HCT116 (cell line): ENCODE measurements at places on chromosomes 16 and 17. TPM values are rescaled to one million over a fixed set of nuclear protein-coding genes. Genes with fewer than 3 reads are reported as not detected.

TAC4 gene
- total RNA-seq: not detected

SOST gene
- total RNA-seq: not detected

AOC2 gene
- 8.0 TPM for total RNA-seq

ALOX12 gene
- not detected for total RNA-seq

GRCh38 chr16:19689342-19689741 lies 28.7 kb downstream of the KNOP1 start:
- DNase-seq: no peak

DNA sequence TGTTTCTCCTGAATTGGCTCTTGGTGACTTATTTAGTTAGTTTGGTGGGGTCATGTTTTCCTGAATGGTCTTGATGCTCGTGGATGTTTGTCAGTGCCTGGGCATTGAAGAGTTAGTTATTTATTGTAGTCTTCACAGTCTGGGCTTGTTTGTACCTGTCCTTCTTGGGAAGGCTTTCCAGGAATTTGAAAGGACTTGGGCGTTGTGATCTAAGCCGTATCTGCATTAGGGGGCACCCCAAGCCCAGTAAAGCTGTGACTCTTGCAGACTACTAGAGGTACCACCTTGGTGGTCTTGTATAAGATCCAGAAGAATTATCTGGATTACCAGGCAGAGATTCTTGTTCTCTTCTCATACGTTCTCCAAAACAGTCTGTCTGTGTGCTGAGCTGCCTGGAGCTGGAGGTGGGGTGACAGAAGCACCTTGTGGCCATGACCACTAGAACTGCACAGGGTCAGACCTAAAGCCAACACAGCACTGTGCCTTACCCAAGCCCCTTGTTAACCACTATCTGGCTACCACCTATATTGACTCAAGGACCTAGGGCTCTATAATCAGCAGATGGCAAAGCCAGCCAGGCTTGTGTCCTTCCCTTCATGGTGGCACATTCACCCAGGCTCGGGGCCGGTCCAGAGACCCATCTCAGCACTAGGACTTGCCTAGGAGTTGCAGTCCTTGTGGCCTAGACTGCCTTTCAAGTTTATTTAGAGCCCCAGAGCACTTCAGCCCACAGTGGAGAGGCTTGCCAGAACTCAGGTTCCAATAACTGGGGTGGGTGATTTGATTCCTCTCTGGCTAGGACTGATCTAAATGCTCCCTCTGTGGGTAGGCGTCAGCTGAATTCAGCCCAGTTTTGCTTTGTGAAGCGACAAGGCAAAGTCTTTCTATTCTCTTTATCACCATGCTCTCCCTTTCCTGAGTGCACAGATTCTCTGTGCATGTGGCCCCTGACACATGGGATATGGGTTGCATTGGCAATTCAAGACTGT lies 11.0 kb downstream of the RNF135 start:
- DNase-seq: no peak

DNA sequence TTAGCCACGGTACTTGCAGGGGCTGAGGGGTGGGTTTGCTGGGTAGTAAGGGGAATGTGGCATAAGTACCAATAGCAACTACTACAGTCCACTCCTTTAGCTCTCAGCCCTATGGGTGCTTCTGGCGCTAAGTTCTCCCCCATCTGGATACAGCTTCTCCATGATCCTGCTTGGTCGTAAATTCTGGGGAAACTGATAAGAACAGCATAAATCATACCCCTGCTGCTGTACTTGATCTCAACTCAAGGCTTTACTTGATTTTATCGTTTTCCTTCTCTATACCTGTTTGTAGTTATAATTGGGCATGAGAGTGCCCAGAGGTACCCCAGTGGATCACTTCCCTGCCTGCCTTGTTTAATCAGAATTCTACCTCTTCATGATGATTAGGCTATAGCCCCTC lies 331.4 kb downstream of the PMP22 start:
- DNase-seq: no peak

- no peak for DNase-seq
Measured at GRCh38 chr17:66152756-66153155, 39.2 kb downstream of the CEP112 start.

- DNase-seq: no peak
Measured at GRCh38 chr16:69894676-69895075, 56.5 kb upstream of the CLEC18A start.

DNA sequence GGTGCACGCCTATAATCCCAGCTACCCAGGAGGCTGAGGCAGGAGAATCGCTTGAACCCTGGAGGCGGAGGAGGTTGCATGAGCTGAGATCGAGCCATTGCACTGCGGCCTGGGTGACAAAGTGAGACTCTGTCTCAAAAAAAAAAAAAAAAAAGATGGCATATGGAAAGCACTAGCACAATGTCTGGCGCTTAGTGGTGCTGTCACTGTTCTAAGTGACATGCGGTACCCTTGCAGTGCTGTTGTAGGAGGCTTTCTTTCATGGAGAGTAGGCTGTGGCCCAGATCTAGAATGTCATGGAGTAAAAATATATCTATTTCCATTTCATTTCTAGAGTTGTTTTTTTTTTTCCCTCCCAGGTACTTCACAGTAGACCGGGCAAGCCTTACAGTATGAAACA lies 14.6 kb upstream of the METTL9 start:
- no peak for DNase-seq
